Right lobe of liver (tissue), 6 donors: ENCODE measurements at places on chromosomes 5 and 9. TPM values are rescaled to one million over a fixed set of nuclear protein-coding genes. Genes with fewer than 3 reads are reported as not detected.

DNA sequence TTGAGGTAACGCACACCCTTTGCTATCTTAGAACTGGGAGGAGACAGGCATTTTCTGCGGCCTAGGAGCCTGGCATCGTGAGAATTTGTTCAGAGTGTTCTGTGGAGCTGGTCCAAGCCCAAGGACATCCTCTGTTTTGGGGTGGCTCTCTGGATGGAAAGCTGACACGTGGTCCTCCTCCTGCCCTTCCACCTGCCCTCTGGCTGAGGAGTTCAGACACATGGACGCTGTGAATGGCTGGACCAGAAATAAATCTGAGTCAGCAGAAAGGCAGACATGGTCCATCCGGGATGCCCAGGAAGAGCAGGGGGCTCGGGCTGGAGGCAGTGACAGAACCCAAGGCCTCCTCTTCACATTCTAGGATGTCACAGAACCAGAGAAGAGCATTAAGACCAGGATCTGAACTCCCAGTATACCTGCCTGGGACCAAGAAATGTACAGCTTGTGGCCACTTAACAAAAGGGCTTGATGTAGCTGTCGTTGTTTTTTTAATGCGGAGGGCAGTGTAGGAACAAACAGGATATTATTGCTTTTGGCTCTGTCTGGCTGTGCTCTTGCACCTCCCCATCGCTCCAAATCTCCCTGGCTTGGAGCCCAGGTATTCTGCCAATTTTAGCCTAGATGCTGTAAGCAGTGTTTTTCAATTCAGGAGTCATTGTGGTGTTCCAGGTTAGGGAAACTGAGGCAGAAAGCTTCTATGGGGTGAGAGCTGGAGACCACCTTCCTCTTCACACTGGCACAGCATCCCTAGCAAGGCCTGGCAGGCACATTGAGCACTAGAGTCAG is 2.4 kb downstream of the CKMT2 start:
- no peak for DNase-seq

Gene AGXT2
- total RNA-seq = 55.0 TPM

DNA sequence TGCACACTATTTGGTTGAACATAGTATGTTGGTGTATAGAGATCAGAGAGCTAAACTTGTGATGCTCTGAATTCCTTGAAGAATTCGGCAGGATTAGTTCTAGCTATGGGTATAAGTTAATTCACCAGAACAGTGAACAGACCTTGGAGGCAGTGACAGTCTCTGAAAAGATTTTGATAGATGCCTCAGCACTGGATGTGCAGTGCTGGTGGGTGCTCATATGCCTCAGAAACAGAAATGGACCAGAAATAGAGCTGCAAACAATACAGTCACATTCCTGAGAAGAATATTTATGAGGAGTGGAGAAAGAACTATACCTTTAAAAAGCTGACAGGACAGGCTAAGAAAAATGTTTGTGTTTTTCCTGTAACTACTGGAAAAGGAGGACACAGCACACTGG is 747.7 kb downstream of the KCTD16 start:
- DNase-seq = no peak

- no peak for DNase-seq
Measured at GRCh38 chr5:180096616-180097015, 25.1 kb upstream of the RNF130 start.

Gene COL27A1
- total RNA-seq = 34.9 TPM

GRCh38 chr9:136300016-136300545 is 3.8 kb downstream of the CCDC187 start:
- no peak for DNase-seq

Gene F2R
- total RNA-seq = 18.4 TPM

DNA sequence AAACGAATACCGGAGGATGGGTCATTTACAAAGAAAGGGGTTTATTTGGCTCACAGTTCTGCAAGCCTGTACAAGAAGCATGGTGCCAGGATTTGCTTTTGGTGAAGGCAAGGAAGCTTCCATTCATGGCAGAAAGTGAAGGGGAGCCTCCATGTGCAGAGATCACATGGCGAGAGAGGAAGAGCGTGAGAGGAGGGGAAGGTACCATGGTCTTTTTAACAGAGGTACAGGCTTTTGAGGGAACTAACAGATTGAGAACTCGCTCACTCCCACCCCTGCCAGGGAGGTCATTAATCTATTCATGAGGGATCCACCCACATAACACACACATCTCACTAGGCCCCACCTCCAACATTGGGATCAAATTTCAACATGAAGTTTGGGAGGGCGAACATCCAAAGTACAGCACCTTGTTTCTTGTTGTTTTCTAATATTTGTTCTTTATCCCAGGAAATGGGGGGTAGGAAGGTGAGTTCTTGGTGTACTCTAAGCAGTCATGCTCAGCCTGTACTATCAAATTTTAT is 18.5 kb downstream of the TMC1 start:
- DNase-seq = no peak

GRCh38 chr5:177366528-177367322 is 9.0 kb downstream of the RGS14 start:
- peak; percentile 97 for DNase-seq

GRCh38 chr9:127608104-127608966 is 3.7 kb upstream of the STXBP1 start:
- DNase-seq = peak; percentile 58

Gene NEK6
- 63.4 TPM for total RNA-seq

Gene PCDHGA8
- total RNA-seq = 0.29 TPM

Gene NAA35
- 8.6 TPM for total RNA-seq

Gene HMCN2
- total RNA-seq = 1.2 TPM
